ENCODE measurements at places on chromosomes 3 and 15.

DNA sequence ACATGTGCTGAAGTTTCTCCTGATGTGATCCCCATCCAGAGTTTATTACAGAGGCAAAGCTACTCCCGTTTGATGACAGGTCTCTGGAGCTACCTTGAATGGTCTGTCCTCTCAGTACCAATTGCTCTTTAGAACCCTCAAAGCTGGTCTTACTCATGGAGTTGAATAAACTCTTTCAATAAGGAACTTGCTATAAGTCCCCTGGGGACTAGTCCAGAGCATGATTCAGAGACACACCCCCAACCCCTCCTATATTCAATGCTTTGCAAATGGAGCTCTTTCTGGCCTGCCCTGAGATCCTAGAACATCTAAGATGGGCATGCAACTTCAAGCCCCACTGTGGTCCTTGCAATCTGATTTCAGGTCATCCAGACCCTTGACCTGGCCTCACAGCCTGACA lies 23.9 kb upstream of the TPM1 start:
- no peak for DNase-seq

GRCh38 chr3:126014252-126014651 lies 45.3 kb downstream of the ROPN1B start:
- no peak for DNase-seq

DNA sequence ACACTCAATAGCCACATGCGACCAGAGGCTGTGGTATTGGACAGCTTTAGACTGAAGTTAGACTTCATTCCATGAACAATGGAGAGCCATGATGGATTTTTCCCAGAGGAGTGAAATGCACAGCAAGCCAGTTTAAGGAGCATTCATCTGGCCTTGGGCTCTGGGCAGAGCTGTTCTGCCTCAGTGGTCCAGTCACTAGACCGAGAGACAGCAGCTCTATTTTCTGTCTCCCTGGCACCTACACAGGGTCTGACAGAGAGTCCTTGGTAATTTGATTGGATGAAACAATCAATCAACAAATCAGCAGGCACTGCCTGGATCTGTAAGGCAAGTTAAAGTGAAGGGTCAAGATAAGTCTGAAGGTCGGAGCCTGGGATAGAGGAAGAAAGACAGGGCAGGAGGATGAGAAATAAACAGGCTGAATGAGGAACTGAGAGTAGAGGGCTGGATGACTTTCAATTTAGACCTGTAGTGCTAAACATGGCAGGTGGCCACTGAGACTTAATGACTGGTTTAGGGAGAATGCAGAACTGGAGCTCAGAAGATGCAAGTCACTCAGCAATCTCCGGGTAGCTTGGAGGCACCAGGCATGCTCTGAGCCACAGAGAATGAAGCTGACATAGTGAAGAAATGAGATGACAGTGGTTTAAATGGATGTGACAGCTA lies 98.5 kb upstream of the SLC25A36 start:
- no peak for DNase-seq

- DNase-seq: no peak
These were observed 79.1 kb upstream of the CGNL1 start for GRCh38 chr15:57297163-57297593.

- no peak for DNase-seq
These were observed 17.8 kb upstream of the FGF12 start for GRCh38 chr3:192745150-192745549.

- DNase-seq: no peak
These were observed 9.3 kb downstream of the PSTPIP1 start for GRCh38 chr15:77004189-77004588.

- no peak for DNase-seq
These were observed 90.8 kb downstream of the ANP32A start for GRCh38 chr15:68729789-68730411.

Measured in stimulated activated CD8-positive, alpha-beta memory T cell treated with anti-CD3 and anti-CD28 coated beads, Interleukin-15, amount 100 ng/mL, for 24 hours (primary cell).